Stimulated activated CD8-positive, alpha-beta memory T cell treated with anti-CD3 and anti-CD28 coated beads, Interleukin-2, amount 100 ng/mL, for 48 hours (primary cell): ENCODE measurements at places on chromosomes 7 and 10.

DNA sequence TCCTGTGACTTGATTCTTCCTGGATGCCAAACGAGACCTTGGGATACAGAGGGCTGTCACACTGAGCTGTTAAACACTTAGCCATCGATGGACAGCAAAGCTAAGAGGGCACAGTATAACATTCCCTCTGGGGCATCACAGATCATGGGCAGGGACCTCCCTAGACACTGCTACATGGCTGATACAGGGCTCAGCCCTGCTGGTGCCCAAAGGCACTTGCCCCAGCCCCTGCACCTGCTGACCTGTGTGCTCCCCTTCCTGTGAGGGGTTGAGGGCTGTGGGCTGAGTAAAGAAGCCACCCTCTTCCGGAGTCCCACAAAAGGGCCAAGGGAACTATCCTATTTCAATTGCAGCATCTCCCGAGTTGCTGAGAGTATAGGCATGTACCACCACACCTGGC lies 337.9 kb downstream of the EXOC4 start:
- no peak for DNase-seq

GRCh38 chr7:80057488-80057887 lies 77.1 kb upstream of the GNAI1 start:
- no peak for DNase-seq

DNA sequence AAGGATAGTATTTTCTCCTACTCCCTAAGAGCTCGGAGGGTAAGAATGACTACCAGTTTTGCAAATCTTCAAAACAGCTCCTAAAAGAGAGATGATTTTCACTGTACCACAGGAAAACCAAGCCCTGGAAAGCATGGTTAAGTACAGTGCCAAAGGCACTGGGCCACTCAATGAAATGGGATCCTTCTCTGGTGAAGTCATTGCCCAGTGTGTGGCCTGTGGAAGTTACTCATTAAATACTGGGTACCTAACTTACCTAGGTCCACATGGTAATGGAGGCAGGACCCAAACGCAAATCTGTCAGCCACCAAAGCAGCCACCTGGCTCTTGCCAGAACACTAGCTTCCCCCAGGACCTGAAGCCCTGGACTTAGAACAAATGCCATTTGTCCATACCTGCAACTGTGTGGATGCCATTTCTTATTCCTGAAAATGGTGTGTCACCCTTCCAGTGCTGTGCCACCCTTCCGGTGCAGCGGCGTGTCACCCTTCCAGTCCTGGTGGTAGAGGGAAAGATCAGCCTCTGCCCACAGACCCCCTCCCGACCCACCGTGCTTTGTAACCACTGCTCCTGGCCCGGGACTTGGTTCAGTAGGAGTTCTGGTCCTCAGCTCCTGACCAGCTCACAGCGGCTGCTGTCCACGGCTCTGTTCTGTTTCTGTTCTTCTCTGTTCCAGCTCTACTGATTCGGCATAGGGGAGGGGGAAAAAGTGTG lies 659.2 kb downstream of the SDK1 start:
- no peak for DNase-seq

- DNase-seq = no peak
These were observed 962.4 kb upstream of the GHITM start for GRCh38 chr10:83176901-83177300.
